ENCODE measurements at places on chromosomes 4 and X. TPM values are rescaled to one million over a fixed set of nuclear protein-coding genes. Genes with fewer than 3 reads are reported as not detected.
A peak's percentile ranks its signal among the peaks of the same experiment; 100 is the strongest.

Gene C4orf54
- not detected for total RNA-seq

DNA sequence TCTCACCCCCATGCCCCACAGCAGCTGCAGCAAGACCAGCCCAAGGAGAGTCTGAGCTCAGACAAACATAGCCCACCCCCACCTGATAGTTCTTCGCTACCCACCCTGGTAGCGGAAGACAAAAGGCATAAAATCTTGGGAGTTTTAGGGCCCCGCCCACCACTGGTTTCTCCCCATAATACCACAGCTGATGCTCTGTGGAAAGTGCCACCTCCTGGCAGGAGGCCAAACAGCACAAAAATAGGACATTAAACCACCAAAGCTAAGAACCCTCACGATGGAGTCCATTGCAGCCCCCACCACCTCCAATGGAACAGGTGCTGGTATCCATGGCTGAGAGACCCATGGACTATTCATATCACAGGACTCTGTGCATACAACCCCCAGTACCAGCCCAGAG, 226.7 kb downstream of the SNCA start:
- H3K4me3 ChIP-seq, result no peak overlapping the region
- no peaks in the 10 kb centered on the region for H3K27me3 ChIP-seq
- H3K4me1 ChIP-seq, result no peaks in the 10 kb centered on the region
- no peaks in the 10 kb centered on the region for H3K36me3 ChIP-seq
- DNase-seq, result no peak

Gene XK
- total RNA-seq, result 32.1 TPM

Gene TAF1
- 118 TPM for total RNA-seq

Gene HOPX
- 1.2 TPM for total RNA-seq

GRCh38 chr4:33296876-33297455, 2576.8 kb downstream of the PCDH7 start:
- H3K27ac ChIP-seq, result no peak overlapping the region
- H3K4me3 ChIP-seq, result no peak overlapping the region
- H3K27me3 ChIP-seq, result no peaks in the 10 kb centered on the region
- H3K36me3 ChIP-seq, result no peaks in the 10 kb centered on the region
- no peaks in the 10 kb centered on the region for H3K4me1 ChIP-seq
- no peak for DNase-seq

DNA sequence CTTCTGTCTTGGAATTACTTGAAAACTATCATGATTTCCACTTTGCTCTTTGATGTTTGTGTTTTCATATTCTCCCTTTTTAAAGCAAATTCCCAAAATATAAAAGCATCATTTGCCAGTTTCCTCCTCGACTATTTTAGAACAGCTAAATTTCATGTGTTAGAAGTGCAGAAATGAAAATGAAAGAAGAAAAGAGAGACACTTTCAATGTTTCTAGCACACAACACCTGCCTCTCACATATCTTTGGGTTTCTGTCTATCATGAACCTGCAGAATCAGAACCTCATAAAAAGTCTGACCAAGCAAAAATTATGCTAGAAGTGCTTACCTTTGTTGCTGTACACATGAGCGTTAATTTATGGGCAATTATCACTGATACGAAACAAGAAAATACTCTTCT, 1.9 kb upstream of the NEUROG2 start:
- DNase-seq, result no peak
- H3K27me3 ChIP-seq, result peaks cover 96% of the 10 kb centered on the region
- no peaks in the 10 kb centered on the region for H3K36me3 ChIP-seq
- H3K4me3 ChIP-seq, result no peak overlapping the region
- no peak overlapping the region for H3K27ac ChIP-seq
- peaks cover 36% of the 10 kb centered on the region for H3K4me1 ChIP-seq

DNA sequence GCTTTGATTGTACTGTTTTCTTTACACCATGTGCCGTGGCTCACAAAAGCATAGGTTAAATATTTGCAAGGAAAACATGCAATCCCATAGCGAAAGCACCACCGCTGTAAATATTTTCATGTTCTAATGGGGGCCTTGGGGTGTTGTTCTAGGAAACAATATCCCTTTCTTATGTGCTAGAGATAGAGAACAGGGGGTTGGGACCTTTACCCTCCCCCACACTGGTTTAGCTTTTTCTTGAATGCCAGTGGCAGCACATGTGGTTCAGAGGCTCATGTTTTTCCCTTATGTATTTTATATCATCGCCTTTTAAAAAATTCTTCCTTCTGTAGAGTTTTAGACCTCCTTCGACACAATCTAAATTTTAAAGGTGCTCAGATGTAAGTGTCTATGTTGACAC, 422.6 kb upstream of the TENM3 start:
- no peak overlapping the region for H3K27ac ChIP-seq
- DNase-seq, result no peak
- H3K4me1 ChIP-seq, result peaks cover 6% of the 10 kb centered on the region
- no peak overlapping the region for H3K4me3 ChIP-seq

Gene MAGEB17
- total RNA-seq, result not detected

- peak overlapping the region; percentile 98 for H3K27ac ChIP-seq
- H3K4me1 ChIP-seq, result peaks cover 60% of the 10 kb centered on the region
- no peak for DNase-seq
- no peaks in the 10 kb centered on the region for H3K36me3 ChIP-seq
These were observed 581 bp downstream of the DNAJB14 start for GRCh38 chr4:99945718-99946355.

DNA sequence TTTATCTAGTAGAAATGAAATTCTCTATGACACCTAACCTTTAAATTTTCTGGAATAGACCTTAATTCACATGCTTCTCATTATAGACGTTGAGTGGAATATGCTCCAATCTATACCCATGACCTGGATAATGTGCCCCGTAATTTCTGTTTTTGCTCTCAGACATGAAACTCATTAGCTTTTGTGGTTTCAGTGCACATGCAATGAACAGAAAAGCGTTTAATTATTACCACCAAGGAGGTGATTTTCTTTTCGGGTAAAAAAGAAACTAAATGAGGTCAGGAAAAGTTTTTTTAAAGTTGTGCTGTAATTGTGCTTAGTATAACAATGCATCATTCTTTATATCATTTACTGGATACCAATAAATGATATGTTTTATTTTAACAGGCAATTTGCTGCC, 1703.9 kb upstream of the TENM3 start:
- no peaks in the 10 kb centered on the region for H3K27me3 ChIP-seq
- no peaks in the 10 kb centered on the region for H3K36me3 ChIP-seq
- H3K4me1 ChIP-seq, result no peaks in the 10 kb centered on the region
- no peak overlapping the region for H3K4me3 ChIP-seq
- DNase-seq, result no peak

Gene MAGEA10
- total RNA-seq, result not detected

DNA sequence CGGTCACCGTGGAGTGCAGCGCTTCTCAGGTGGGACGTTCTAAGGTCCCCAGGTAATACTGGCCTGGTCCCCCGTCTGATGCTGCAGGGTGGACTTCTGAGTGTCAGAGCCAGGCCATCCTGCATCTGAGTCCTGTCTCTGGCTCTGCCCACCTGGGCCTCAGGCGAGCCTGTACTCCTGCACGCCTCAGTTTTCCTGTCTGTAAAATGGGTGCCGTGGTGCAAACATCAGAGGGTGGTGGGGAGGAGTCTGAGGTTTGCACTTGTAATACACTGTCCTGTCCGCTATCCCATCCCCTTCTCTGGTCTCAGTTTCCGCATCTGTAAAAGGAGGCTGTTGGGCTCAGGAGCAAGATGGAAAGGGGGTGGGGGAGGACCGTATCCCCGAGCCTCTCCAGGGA, 41.3 kb downstream of the SORCS2 start:
- DNase-seq, result no peak
- no peaks in the 10 kb centered on the region for H3K36me3 ChIP-seq

Gene COL4A6
- total RNA-seq, result 30.8 TPM

- no peak overlapping the region for H3K4me3 ChIP-seq
- no peaks in the 10 kb centered on the region for H3K27me3 ChIP-seq
- peaks cover under 1% of the 10 kb centered on the region for H3K4me1 ChIP-seq
- peak overlapping the region; percentile 27 for H3K27ac ChIP-seq
- H3K36me3 ChIP-seq, result no peaks in the 10 kb centered on the region
These were observed 37.5 kb upstream of the ADH1C start for GRCh38 chr4:99390055-99390454.

Gene ADAM29
- not detected for total RNA-seq

DNA sequence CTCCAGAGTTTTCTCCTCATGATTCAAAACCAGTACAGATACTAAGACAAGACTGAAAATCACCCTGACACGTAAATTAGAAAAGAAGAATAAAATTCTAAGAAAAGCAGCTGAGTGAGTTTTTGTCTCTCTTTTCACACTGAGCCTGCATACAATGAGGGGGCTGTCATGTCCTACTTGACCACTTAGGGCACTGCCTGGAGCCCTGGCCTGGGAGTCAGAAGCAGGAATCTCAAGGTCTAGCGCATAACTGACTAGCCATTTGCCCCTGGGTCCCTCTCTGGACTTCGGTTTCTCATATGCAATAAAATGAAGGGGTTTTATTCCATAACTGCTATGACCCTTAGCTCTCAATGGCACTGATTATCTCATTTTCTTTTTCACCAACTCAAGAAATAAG, 36.7 kb upstream of the SLC25A4 start:
- no peak overlapping the region for H3K4me3 ChIP-seq
- no peak for DNase-seq
- no peaks in the 10 kb centered on the region for H3K36me3 ChIP-seq
- peaks cover 43% of the 10 kb centered on the region for H3K4me1 ChIP-seq

DNA sequence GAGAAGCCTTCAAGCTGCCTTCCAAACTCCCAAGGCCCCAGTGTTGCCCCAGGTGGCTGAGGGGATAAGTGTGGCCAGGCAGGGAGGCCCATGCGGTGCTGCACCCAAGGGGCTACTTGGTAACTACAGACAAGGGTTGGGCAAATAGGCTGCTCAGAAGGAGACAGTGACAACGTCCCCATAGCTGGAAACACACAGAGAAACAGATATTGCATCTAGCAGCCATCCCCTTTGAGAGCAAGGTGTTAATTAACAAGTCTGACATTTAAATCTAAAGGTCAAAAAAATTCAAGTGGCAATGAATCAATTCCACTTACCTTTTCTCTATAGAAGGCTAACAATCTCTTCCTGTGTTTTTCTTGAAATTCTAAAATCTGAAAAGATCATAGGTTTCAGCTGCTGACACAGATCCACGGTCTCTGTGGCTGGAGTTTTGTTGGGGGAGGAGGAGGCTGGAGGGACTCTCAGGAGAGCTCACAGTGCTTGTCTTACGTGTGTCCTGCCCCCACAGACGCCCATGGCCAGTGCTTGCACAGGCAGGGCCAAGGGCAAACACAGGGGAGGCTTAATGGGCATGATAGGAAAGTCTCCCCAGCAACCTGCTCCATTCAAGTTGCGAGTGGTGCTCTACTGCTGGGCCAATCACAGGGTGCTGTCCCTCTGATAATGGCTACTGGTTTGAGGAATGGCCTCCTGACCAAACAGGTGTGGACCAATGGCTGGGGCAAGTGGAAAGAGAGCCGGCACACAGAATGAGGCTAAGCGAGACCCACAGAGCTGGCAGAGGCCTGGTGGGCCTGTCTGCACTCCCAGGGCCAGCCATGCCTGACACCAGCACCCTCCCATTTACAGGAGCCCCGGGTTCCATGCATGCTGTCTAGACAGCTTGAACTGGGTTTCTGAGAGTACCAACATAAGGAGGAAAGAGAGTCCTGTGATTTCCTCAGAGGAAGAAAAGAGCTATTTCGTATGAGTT, 22.6 kb downstream of the RNF212 start:
- no peak overlapping the region for H3K27ac ChIP-seq
- no peak overlapping the region for H3K4me3 ChIP-seq
- no peaks in the 10 kb centered on the region for H3K4me1 ChIP-seq
- DNase-seq, result no peak
- H3K36me3 ChIP-seq, result no peaks in the 10 kb centered on the region

DNA sequence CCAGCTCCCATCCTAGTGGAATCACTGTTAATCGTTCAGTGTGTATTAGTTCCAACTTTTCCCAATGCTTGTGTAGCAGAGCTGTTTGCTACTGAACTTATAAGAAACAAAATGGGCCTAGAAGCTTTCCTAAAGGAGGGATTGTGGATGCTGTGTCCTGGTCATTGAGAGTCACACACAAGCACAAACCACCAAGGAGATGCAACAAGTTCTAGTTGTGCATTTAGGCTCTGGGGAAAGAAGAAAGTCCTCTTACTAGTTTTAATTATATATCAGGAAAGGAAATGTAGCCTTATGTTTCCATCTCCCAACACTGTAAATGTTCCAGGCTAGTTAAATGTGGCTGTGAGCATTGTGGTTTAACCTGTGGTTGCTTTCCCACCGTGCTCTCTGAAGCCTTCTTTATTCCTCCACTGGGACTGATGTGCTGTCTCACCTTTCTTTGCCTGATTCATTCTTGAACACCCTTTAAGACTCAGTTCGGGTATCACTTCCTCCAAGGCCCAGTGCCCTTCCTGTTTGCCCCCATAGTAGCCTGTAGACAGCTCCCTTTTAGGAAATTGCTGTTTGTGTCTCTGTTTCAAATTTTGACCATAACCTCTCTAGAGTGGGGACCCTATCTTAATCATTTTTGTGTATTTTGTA, 34.3 kb downstream of the ATP10D start:
- no peak overlapping the region for H3K4me3 ChIP-seq
- peaks cover 34% of the 10 kb centered on the region for H3K36me3 ChIP-seq
- no peaks in the 10 kb centered on the region for H3K27me3 ChIP-seq
- no peaks in the 10 kb centered on the region for H3K4me1 ChIP-seq
- no peak for DNase-seq
- no peak overlapping the region for H3K27ac ChIP-seq

- H3K27me3 ChIP-seq, result no peaks in the 10 kb centered on the region
- H3K4me1 ChIP-seq, result no peaks in the 10 kb centered on the region
- no peaks in the 10 kb centered on the region for H3K36me3 ChIP-seq
- H3K27ac ChIP-seq, result no peak overlapping the region
- no peak for DNase-seq
- no peak overlapping the region for H3K4me3 ChIP-seq
These were observed 2.3 kb downstream of the IL2RG start for GRCh38 chrX:71109051-71109450.

Gene CT83
- not detected for total RNA-seq

Gene AADAT
- 5.8 TPM for total RNA-seq

DNA sequence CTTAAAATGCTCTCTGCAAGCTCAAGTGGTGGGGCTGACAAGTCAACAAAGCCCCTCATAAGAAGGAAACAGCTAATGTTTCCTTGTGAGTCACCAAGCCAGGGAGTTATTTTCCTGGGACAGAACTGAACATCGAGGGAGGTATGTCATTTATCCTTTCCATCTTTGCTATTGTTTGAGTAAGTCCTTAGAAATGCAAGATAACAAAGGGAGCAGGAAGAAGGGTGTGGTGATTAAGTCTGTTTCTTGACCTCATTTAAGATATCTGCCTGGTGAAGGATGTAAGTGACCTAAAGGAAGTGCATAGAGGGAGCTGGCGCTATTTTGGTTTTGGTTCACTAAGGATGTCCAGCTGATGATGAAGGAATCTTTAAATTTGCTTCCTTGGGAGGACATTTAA, 39.9 kb downstream of the ATG4A start:
- peaks cover 18% of the 10 kb centered on the region for H3K36me3 ChIP-seq
- H3K27ac ChIP-seq, result no peak overlapping the region
- H3K4me3 ChIP-seq, result no peak overlapping the region
- DNase-seq, result peak; percentile 11
- no peaks in the 10 kb centered on the region for H3K4me1 ChIP-seq

Gene DUSP9
- not detected for total RNA-seq

DNA sequence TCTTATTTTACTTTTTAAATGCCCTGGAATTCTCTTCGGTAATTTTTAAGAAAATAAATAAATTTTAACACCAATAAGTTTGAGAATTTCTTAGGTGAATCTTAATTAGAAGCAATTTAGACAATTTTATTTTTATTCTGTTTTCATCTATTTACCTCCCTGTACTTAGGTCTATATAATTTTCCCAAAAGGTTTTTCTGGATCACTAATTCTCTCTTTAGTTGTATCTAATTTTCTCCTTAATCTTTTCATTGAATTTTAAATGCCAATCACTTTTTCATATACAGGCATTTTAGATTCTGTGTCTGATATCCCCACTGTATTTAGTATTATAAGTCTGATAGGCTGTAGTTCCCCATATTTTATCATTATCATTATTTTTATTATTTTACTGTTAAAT, 845.3 kb downstream of the TRIML1 start:
- no peak for DNase-seq
- no peaks in the 10 kb centered on the region for H3K27me3 ChIP-seq
- H3K4me3 ChIP-seq, result no peak overlapping the region

Gene DACH2
- total RNA-seq, result 0.72 TPM

Gene ZNF732
- not detected for total RNA-seq

Measured in stomach (tissue), 19 donors.